Activated naive CD8-positive, alpha-beta T cell treated with anti-CD3 and anti-CD28 coated beads for 36 hours (primary cell): ENCODE measurements at places on chromosomes 3 and 15.

- no peak for DNase-seq
Measured at GRCh38 chr3:106342386-106342785, 473.6 kb upstream of the CBLB start.

DNA sequence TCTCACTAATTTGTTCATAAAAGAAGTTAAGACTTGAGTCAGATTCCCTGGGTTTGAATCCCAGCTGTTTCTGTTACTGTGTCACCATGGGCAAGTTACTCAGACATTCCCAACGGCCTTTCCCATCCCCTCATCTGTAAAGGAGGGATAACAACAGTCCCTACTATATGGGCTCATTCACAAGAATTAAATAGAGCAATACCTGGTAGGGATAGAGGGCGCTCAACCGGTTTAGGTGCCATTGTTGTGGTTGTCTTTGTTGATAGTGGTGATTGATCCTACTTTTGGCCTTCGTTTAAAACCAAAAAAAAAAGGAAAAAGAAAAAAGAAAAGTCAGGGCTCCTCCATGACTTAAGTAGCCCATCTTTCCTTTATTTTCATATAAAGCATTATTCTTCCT, 563.1 kb downstream of the GRM7 start:
- DNase-seq = no peak

GRCh38 chr15:48392356-48392755, 61.1 kb downstream of the DUT start:
- DNase-seq = no peak

DNA sequence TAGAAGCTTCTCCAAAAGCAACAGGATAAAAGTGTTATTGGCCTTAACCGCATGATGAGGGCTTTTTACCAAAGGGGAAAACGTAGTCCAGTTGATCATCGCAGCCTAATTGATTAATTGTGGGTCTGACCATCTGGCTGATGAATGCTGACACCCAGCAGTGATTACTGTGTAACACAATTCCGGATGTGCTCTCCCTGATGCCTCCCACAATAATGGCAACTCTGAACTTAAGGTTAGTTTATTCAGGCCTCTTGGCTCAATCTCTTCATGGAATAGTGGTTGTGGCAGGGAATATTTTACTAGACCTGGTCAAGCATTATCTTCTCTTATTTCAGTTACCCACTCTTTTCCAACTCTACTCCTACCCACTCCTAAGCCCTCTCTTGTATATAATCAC, 332.9 kb downstream of the TIGIT start:
- no peak for DNase-seq

- DNase-seq = no peak
Measured at GRCh38 chr15:101194546-101195125, 57.2 kb downstream of the CHSY1 start.

DNA sequence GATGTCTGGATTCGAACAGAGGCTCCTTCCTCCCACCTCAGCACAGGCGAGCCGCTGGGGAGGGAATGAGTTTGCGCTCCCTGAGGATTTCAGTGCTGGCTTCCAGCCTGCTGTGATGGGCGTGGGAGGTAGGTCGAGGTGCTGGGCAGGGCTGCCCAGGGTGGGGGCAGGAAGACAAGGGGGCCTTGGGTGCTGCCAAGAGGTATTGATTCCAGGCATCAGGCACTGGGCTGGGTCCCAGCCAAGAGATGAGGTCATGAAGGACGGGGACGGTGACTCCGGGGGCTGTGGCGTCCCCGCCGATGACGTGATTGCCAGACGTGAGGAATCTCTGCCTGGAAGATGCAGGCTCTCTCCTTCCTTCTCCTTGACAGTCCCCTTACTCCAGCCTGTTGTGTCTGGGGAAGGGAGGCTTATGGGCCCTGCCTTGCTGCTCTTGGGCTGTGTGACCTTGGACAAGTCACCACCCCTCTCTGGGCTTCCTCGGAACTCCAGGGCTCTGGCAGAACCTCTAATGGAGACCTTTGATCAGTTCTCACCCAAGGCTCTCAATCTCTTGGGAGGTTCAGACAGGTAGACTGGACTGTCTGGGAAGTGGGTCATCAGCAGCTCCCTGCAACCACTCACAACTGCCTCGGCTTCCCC, 116.8 kb downstream of the FBLN2 start:
- no peak for DNase-seq

GRCh38 chr3:97993526-97993925, 21.3 kb upstream of the RIOX2 start:
- no peak for DNase-seq

DNA sequence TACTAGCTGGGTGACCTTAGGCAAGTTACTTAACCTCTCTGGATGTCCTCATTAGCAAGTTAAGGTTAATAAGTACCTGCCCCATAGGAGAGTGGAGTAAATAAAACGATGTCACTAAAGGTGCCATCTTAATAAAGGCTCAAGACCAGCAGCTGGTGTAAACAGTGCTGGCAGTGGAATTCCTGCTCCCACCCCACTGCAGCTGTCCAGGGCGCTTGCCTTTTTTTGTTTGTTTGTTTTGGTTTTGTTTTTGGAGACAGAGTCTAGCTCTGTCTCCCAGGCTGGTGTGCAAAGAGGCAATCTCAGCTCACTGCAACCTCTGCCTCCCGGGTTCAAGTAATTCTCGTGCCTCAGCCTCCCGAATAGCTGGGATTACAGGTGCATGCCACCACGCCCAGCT, 28.9 kb downstream of the IDH3A start:
- no peak for DNase-seq

GRCh38 chr3:136437043-136437442, 186.9 kb downstream of the PCCB start:
- DNase-seq = no peak

DNA sequence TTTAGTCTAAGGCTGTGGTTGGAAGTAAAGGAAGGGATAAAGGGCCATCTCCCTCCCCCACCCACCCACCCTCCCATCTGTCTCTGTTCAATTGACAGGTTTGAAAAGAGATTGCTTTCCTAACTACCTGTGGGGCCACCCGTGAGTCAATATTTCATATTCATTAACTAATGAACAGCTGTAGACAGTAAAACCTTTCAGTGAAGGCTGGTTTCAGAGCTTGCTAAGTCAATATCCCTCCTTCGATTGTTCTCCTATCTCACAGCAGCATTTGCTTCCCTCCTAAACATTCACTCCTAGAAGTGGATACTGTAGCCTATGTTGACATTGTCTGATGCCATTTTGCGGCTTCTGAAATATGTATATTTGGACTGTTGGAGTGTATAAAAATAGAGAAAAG, 85.9 kb upstream of the SYNPR start:
- DNase-seq = no peak

DNA sequence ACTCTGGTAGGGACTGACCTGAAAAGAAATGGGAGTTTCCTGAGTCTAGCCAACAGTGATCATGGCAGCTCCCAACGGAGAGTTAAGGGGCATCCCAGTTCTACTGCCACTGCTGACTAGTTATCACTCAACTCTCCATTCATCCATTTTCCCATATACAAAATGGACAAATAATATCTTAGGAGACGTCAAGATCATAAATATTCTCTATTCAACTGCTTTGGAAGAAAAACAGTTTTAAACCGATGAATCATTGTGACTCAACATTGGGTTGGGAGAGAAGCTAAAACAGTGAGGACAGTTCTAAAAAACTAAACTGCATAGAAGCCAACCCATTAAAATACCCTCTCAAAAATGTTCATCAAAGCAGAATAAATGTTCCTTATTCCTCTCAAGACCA, 57.6 kb upstream of the CHRM5 start:
- DNase-seq = no peak

DNA sequence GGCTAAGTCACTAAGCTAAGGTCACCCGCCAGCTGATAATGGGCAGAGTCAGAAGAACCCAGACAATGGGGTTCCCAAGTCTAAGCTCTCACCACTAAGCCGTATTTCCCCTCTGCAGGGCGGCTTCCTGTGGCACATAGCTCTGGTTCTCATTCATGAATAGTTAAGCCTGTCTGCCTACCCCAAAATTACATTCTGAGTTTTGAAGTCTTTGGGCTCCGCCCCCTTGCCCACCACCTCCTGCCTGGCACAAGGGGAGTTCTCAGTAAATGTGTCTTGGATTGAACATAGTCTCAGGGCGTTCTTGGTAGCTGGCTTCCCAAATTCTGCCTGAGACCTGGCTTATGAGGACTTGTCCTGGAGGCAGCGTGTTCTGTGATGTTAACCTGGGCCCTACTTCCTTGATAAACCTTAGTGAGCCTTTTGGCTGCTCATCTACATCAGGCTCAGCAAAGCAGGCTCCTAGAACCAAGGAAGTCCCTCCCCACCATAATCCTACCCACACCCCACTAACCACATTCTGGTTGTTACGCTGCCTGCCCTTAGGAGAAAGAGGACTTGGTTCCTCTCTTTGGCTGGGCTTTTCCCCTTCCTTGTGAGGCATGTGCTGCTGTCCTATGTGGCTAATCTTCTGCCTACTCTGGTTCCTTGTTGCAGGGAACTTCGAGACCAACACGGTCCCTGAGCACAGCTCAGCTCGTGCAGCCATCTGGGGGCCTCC, 54.9 kb downstream of the STARD5 start:
- no peak for DNase-seq

DNA sequence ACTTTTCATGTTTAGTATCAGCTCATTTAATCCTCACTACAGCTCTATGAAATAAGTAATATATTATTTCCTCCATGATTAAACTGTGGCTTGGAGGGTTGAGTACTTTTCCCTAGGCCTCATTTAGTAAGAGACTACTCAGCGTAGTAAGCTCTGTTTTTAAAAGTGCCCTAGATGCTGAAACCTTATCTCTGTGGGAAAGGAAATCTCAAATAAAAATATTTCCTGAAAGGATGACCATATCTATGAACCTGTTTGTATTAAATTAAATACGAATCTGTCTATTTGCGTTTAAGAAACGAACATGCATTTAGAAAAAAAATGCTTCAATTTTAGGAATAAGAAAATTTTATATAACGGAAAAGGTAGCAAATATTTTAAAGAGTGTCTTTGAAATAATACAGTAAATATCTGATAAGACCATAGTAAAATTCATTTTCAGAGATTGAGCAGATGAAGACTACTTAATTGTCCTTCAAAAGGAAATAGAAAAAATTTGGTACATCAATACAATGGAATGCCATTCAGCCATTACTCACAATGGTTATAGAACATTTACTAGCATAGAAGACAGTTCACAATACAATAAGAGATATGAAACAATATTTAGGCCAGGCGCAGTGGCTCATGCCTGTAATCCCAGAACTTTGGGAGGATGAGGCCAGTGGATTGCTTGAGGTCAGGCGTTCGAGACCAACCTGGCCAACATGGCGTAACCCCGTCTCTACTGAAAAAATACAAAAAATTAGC, 56.2 kb downstream of the ATG7 start:
- DNase-seq = no peak

DNA sequence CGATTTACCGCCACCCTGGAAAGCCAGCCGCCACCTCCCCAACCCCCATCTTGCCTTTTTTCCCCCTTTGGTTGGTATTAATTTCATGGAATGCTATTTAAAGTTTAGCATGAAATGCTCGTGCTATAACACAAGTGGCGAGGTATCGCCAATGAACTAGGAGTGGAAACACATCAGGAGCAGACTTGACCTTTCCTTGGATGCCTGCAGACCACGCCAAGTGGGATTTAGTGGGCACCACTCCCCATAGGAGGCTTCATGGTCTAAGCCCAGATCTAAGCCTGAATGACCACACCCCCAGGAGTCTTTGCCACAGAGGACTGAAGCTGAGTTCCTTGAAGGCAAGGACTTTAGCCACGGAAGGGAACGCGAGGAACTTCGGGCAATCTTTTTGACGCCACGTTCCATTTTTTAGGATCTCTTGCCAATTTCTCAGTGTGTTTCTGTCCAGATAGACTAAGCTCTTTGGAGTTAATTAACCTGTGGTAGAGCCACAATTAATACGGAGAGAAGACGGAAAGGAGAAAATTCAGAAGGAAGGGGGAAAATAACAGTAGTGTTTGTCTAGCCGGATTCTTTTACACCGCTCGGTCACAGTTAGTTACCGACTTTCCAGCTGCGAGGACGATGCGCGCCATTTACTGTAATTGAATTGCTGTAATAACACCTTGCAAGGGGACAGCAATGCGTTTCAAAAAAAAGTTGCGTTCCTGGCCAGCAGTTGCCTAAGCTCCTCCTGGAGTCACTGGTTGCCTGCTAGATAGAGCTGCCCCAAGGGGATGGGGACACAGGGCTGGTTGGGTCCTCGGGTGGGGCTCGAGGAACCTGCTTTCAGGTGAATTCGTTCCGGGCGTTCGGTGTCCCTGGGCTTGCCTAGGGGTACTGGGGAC, 37.1 kb downstream of the NR2F2 start:
- no peak for DNase-seq

- no peak for DNase-seq
Measured at GRCh38 chr3:172211123-172211522, 171.7 kb downstream of the FNDC3B start.

GRCh38 chr3:187951452-187952190, 202.3 kb upstream of the LPP start:
- no peak for DNase-seq

- no peak for DNase-seq
Measured at GRCh38 chr3:89368846-89369245, 261.4 kb downstream of the EPHA3 start.

DNA sequence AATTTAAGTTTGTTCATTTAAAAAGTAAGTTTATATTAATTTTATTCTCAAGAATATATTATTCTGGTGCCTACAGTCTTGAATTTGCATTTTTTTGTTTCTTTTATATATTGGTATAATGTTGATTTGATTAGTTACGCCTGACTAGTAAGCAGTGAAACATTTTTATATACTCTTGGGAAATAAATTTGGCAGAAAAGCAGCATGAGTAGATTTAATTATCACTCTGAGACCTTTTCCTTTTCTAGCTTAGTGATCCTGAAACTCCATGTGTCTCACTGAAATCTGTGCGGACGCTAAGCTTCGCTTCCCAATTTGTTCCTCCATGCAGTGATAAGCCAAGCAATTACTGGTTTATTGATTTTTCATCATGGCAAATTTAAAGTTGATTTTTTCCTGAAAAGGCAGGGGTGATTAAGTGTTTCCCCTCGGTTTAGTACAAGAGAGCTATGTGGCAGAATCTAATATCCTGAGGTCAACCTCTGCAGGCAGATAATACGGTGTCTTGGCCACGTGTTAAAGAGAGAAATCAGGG, 87.2 kb upstream of the MLF1 start:
- no peak for DNase-seq

- no peak for DNase-seq
Measured at GRCh38 chr15:41377978-41378377, 24.3 kb downstream of the NDUFAF1 start.

- DNase-seq = no peak
Measured at GRCh38 chr3:189779166-189779565, 148.0 kb downstream of the TP63 start.
